ENCODE measurements at places on chromosomes 7 and 10.

DNA sequence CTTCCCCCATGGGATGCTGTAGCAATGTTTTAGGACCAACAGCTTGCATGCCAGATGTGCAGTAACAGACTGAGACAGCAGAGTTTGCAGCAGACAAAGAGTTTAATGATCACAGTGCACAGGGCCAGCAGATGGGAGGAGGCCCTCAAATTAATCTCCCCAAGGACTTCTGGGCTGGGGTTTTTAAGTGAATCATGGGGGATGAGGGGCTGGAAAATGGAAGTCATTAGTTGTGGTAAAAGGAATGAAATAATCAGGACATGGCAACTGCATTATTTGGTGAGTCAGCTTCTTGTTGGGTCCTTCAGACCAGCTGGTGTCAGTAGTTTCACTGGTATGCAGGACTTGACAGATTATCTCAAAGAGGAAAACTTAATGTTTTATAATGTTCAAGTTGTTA is 12.6 kb upstream of the NRBF2 start:
- no peak for DNase-seq

GRCh38 chr10:92571649-92572048 is 2.2 kb downstream of the IDE start:
- no peak for DNase-seq

DNA sequence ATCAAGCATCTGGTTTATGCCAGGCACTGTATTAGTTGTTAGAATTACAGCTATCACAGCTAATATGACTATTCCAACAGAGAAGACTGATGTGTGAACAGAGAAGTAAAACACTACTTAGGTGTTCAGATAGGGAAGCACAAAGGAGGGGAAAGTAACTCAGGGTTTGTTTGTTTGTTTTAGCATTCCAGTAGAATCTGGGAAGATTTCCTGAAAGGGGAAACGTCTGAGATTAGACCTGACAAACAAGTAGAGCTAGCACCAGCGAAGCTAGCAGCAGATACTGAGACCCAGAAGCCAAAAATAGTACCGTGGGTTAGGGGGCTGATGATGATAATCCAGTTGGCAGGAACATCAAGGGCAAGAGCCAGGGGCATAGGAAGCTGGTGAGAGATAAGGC is 28.8 kb upstream of the KLHL7 start:
- DNase-seq: no peak

DNA sequence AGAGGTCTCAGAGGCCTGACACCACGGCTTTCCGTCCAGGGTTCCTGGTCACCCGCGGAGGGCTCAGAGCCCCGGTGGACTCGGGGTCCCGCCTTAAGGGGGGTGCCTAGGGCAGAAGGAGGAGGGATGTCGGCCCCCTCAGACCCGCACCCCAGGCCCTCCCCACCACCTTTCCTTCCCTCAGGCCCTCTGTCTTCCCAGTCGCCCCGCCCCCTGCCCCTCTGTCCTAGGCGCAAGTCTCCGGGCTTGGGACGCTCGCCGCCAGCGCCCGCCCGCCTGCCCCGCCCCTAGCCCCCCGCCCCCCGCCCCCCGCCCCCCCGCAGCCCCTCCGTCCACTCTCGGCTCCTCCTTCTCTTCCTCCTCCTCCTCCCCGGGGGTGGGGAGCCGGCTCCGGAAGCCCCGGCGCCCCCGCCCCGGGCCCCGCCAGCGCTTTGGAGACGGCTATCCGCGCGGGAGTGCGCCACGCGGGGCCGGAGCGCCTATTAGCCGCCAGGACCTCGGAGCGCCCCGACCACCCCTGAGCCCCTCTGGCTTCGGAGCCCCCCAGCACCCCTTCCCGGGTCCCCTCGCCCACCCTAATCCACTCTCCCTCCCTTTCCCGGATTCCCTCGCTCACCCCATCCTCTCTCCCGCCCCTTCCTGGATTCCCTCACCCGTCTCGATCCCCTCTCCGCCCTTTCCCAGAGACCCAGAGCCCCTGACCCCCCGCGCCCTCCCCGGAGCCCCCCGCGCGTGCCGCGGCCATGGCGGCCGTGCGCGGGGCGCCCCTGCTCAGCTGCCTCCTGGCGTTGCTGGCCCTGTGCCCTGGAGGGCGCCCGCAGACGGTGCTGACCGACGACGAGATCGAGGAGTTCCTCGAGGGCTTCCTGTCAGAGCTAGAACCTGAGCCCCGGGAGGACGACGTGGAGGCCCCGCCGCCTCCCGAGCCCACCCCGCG is at the start of gene AEBP1:
TSS of gene AEBP1 (plus strand) at position 423 of the 937 bp plus-strand sequence. CDS start at position 744, 321 bp downstream.
- no peak for DNase-seq

GRCh38 chr10:113557424-113557862 is 4.6 kb downstream of the HABP2 start:
- no peak for DNase-seq

DNA sequence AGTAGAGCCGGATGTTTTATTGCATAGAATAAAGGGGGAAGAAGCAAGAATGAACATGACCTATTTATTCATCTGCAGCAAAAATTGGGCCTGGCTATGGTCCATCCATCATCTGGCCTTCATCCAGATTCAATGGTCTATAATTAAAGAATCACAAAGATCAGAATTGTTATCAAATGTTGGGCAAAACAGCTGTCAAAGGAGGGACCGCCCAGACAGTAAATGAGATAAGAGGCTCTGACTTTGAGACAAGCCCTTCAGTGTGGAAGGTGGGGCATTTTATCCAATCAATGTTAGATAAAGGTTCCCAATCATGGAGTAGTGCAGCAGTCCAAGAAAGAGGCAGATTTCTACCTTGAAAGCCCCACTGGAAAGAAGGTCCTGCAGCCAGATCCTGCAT is 153.5 kb downstream of the PARD3 start:
- DNase-seq: no peak

GRCh38 chr10:72563327-72563932 is 62.4 kb downstream of the MICU1 start:
- DNase-seq: no peak

DNA sequence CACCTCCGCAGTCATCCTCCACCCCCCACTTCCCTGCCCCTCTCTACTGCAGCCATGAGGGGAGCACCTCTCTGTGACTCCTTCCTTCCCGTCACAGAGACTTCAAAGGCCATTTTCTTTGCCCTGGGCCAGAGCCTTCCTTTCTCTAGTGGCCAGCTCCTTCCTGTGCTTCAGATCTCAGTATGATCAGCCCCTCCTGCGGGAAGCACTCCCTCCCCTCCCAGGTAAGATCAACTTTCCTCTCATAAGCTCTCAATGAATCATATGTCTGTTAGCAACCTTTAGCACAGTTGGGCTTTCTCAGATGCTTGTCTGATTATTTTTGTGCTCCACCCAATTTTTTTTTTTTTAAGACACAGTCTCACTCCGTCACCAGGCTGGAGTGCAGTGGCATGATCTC is 241.0 kb upstream of the PRSS1 start:
- no peak for DNase-seq

- DNase-seq: no peak
Observed at GRCh38 chr7:152979376-152979775, 219.8 kb downstream of the ACTR3B start.

GRCh38 chr7:44127161-44127560 is 3.8 kb upstream of the POLD2 start:
- DNase-seq: no peak

DNA sequence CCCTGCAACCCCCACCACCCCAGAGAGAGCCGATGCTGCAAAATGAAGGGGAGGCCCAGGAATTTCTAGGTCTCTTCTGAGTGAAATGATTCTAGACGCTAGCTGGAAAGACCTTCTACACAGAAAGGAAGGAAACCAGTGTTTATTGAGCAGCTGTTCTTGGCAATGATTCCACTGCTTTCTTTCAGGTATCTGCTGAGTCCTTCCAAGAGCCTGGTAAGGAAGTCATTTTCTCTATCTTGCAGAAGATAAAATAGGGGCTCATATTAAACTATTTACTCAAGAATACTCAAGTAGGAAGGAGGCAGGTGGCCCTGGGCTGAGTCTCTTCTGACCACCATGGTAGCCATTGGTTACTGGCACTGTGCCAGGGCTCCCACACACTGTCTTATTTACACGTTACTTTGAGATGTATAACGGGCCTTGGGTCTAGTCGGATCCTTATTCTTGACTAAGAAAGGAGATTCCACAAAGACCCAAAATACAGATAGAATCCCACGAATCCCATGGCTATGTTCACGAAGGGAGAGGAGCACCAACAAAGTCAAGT is 112.1 kb downstream of the GALNT11 start:
- DNase-seq: no peak

DNA sequence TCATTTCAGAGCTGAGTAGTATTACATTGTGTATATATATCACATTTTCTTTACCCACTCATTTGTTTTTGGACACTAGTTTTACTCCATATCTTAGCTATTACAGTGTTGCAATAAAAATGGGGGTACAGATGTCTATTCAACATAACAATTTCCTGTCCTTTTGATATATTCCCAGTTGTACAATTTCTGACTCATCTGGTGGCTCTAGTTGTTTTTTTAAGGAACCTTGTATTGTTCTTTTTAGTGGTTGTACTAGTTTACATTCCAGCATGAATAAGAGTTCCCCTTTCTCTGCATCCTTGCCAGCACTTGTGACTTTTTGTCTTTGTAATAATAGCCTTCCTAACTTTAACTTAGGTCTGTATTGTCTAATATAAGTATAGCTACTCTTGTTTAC is 739.9 kb downstream of the XPNPEP1 start:
- no peak for DNase-seq

DNA sequence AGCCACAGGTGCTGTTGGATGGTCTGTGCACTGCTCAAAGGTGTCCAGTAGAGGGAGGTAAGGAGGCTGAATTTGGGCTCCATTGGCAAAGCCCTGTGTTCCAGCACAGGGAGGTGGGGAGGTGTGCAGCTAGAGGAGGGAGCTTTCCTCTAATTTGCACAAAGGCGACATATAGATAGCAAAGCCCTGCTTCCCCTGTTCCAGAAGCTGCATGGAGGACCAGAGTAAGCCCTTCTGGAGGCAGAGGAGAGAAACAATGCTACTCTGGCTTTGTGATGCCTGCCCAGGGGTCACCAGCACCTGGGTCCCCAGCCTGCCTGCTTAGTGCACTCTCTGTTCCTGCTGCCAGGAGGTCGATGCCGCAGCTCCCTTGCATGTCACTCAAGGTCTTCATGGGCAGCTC is 3.4 kb upstream of the ARHGAP22 start:
- DNase-seq: no peak

- no peak for DNase-seq
Observed at GRCh38 chr10:86339226-86339865, 27.2 kb downstream of the GRID1 start.

GRCh38 chr7:44378744-44379143 is 53.4 kb upstream of the CAMK2B start:
- DNase-seq: no peak

GRCh38 chr7:5470816-5471215 is 47.2 kb upstream of the TNRC18 start:
- DNase-seq: no peak

DNA sequence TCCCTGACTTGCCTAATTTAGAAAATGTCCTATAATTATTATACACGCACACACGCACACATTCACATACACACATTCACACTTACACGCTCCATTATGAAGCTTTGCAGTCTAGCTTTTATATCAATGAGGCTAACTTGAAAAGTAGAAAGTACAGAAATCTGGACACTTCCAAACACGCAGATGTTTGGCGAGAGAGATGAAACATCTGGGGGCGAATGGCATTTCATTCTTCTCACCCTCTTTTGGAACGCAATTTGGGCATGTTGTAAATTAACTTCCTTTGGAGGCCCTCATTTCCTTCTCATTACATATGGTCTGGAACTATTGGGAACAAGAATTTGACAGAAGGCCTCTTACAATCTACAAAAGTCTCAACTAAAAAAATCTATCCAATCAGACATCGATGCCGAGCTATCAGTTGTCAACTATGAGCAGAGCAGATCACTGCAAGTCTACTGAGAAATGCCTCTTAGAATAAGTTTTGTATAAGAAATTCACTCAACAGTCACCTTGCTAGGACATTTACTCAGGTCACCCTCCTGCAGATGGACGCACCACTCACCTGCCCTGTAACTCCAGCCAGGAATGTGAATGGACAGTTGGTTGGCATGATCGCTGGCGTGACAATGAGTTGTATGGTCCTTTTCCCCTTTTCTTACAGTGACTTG is 115.2 kb upstream of the ADAM12 start:
- DNase-seq: no peak

- no peak for DNase-seq
Observed at GRCh38 chr7:50664461-50664922, 99.3 kb upstream of the DDC start.

GRCh38 chr10:132882069-132882951 is 60.1 kb downstream of the CFAP46 start:
- no peak for DNase-seq

- no peak for DNase-seq
Observed at GRCh38 chr10:45488365-45488764, 114.3 kb downstream of the ALOX5 start.

DNA sequence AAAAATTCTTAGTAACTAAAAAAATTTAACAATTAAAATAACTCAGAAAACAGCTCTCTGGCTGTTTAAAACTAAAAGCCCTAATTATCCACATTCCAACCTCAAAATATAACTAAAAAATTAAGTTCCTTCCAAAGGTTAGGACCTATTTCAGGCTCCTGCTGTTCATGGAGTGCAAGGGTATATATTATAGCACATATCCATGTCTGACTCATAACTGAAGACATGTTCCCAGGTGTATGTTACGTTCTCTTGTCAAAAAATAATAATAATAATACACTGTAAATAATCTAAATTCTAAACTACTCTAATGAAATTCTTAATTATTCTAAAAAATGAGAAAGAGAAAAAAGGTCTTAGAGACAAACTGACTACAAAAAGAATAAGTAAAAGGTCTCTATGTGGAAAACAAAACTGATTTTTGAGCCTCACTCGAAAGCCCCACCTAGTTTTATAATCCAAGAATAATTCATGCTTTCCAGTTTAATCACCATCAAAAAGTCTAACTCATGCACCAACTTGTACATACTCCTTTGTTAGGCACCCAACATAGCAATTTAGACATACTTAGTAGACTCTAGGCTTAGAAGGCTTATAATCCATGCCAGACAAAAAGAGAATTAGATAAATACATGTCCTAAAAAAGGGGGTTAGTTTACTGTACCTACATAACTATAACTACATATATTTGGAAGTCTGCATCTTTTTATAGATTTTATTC is 171.4 kb downstream of the KMT2E start:
- DNase-seq: no peak

DNA sequence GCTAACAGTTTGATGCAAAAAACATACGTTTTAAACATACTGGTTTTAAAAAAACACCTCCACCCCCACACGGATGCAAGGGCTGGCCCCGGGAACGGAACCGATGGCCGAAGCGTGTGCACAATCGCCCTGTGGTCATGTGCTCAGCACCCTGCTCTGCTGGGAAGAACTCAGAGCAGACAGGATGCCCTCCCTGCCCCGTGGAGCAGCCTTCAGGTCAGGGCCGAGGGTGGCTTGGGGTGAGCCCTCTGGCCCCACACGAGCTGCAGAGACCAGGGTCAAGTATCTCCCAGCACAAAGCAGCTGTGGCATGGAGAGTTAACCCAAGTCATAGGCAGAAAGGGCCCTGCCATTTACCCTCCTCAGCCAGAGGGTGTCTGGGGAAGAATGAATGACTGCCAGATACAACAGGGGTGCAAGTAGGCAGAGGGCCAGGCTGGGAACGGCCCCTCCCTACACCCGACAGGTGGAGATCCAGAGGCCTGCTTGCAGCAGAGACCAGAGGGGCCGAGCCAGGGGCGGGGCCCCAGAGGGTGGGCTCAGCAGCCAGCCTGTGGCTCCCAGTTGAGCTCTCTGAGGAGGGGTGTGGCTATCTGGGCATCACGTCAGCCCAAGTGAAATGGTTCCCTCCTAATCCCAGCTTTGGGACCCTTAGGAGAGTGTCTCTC is 56.8 kb downstream of the ZRANB1 start:
- no peak for DNase-seq

GRCh38 chr10:20817116-20817515 is 80.0 kb downstream of the NEBL start:
- no peak for DNase-seq

Measured in left renal cortex interstitium (tissue), 4 donors.